Right lung (tissue), 10 donors: ENCODE measurements at places on chromosomes 12 and 14. TPM values are rescaled to one million over a fixed set of nuclear protein-coding genes. Genes with fewer than 3 reads are reported as not detected.
A peak's percentile ranks its signal among the peaks of the same experiment; 100 is the strongest.

DNA sequence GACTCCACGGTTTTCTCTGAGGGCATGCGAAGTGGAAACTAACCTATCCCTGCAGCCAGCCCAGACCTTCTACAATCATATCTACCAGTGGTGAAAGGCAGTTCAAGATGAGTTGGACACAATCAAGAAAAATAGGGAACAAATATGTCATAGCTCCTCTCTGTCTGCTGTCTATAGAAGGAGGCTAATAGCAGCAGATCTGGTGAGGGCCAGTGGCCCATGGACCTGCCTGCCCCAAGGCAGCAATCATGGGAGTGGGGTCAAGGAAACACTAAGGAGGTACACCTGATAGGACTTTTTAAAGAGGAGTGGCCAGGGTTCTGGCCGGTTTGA is 149.5 kb downstream of the PRKCH start:
- no peak for DNase-seq

DNA sequence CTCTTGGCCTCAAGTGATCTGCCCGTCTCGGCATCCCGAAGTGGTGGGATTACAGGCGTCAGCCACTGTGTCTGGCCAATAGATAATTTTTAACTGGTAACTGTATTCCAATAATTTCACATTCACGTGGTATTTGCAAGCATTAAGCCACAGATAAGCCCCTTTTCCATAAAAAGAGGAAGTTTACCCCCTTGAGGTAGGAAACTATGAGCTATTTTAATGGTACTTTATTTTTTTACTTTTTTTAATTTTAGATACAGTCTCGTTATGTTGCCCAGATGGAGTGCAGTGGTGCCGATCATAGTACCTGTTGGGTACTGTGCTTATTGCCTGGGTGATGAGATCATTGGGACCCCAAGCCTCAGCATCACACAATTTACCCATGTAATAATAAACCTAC is 42.9 kb upstream of the AP4S1 start:
- DNase-seq, result no peak

- DNase-seq, result no peak
These were observed 36.4 kb upstream of the FICD start for GRCh38 chr12:108478611-108479206.

DNA sequence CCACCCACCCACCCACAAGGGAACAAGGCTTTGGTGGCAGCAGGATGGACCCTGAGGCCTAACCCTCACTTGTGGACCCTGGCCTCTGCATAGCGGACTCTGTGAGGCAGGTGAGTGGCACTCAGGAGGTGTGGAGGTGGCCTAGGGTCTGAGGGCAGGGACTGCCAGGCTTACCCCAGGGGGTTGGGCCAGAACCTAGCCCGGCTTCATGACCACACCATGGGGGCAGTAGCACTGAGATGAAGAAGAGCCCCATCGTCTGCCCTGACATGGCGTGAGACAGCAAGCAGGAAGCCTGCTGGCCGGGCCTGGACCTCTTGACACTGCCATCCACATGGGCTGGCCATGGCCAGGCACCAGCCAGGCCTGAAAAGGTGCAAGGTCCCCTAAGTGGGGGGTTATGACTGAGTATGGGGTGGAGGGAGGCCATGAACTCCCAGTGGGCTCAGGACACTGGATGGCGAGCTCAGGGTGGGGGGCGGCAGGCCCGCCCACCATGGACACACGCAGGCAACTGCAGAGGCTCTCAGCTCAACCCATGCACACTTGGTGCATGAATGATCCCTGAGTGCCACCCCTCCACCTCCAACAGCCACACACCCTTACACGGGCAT is 29.3 kb downstream of the JAG2 start:
- no peak for DNase-seq

DNA sequence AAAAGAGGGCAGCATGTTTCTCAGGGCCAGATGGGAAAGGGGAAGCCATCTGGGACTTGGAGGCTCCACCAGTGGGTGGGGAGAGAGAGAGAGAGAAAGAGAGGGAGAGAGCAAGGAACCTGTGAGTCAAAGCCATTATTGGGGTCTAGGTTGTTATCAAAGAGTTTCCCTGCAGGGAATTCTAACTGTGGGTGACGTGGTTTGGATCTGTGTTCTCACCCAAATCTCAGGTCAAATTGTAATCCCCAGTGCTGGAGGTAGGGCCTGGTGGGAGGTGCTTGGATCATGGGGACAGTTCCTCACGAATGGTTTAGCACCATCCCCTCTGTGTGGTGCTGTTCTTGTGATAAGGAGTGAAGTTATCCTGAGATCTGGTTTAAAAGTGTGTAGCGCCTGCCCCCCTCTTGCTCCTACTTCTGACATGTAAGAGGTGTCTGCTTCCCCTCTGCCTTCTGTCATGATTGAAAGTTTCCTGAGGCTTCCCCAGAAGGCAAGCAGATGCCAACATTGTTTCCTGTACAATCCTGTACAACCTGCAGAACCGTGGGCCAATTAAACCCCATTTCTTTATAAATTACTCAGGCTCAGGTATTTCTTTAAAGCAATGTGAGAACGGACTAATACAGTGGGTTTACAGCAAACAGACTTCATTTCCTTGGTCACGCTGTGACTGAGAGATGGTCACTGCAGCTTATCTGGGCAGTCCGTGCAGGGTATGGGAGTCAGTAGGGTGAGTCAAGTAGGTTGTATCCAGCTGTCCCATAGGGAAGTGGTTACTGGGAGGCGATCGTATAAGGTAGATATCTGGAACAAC is 52.4 kb downstream of the CCDC91 start:
- DNase-seq, result no peak

- DNase-seq, result peak; percentile 31
These were observed 10.2 kb upstream of the GOLGA5 start for GRCh38 chr14:92783813-92784431.

GRCh38 chr12:63917864-63918799 is 73.6 kb downstream of the SRGAP1 start:
- DNase-seq, result peak; percentile 69

DNA sequence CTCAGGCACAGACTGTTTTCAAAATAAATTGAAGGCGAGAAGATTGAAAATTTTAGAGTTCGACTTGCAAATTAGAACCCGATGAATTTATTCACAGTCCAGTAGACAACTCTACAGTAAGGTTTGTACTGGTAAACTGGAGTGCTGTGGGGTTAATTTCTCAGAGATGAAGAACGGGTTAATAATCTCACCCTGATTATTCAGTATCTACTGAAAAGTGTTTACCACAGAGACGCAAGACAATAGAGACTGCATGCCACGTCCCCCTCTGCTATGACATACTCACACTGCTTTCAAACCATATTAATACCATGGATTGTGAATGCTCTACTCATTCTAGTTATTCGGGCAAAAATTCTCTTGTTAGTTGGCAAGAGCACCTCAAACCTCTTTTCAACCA is 36.1 kb downstream of the CFL2 start:
- DNase-seq, result no peak

DNA sequence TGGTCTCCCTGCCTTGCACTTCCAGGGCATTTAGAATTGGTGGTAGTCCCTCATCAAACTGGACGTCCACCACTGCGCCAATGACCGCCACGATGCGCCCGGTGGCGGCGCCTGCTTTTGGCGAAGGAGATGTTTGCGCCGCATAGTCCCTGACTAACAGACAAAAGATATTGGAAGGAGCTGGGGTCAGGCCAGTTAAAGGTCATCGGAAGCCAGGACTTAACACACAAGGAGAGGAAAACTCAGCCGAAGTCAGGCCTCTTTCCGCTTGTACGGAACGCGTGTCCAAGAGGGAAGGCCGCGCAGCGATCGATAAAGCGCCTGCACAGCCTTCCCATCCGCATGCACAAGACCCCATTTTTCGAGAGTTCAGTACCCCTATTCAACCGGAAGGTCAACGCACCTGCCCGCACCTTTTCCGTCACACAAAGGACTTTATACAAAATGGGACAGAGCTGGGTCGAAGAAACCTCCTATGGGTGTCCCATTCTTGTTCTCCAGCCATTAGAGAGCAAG is 525 bp downstream of the ATP5F1B start:
- DNase-seq, result peak; percentile 7

DNA sequence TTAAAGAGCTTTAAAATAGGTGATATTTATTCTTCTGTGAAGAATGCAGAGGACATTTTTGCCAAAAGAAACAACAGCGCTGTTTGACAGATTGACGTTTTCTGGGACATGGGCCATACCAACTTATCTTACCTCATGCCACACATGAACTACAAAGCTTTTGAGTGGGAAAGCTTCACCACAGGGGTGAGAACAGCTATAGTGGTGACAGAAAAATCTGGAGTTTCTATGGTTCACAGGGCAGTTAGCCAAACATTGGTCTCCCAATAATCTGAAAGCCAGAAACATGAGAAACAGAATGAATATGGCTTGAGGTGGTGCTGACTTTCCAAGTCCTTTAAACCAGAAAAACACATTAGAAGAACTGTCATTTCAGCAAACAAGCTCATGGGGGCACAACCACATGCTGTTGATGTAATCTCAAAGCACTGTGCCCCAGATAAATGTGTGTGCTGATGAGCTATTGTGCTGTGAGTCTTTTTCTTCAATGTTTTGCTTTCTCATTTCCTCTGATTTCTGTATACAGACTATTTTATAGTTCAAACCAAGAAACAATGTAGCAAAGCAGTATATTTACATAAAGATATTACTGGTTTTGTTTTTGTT is 905.4 kb downstream of the SLC16A7 start:
- no peak for DNase-seq

DNA sequence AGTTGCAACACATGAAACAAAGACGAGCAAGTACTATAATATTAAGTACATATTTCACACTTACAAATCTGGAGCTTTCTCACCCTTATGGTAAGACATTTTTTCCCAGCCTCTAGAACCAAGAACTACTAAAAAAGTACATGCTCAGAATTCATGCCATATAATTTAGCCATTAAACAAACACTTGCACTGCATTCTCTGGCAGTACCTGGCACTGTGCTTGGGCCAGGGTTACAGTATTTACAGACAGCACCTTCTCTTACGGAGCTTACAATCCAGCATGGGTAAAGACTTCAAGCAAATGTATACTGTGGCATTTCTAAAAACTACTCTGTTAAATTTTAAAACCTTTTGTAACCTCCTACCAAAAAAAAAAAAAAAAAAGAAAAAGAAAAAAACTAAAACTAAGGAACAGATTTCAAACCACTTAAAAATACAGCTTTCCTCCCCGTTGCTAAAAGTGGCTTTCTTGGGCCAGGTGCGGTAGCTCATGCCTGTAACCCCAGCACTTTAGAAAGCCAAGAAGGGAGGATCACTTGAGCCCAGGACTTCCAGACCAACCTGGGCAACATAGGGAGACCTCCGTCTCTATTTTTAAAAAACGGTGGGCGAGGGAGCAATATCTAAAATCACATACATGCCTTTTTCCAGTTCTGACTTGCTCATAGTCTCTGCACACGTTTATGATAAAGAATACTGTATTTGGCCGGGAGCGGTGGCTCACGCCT is 956 bp downstream of the GNPTAB start:
- DNase-seq, result peak; percentile 12

DNA sequence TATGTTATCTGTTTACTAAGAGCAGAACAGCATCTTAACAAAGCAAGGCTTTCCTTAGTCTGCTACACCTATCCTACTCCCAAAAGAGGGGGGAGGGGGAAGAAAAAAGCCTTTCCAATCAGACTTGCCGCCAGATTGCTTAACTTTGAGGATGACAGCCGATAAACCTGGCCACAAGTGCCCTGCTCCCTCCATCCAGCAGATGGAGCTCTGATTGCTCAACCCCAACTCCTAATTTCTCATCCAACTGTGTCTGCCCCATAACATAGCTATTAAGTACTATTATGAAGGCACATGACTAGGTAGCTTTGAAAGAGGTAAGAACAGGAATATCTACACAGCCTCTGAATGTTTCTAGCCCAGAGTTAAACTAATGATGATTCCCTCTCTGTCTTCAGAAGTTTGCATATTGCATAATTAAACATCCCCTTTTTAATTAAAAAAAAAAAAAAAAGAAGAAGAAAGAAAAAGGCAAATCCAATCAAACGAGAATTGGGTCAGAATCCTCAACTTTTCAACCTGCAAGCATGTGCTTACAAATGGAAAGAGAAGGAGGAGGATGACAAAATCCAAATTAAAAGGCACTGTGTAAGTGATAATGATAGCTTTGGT is 247.4 kb downstream of the GALC start:
- DNase-seq, result peak; percentile 12

- DNase-seq, result no peak
These were observed 2.3 kb upstream of the NEMP1 start for GRCh38 chr12:57080855-57081254.

- DNase-seq, result no peak
These were observed 39.6 kb downstream of the CDKL1 start for GRCh38 chr14:50357124-50357523.

GRCh38 chr12:102067574-102068258 is 5.9 kb upstream of the WASHC3 start:
- DNase-seq, result no peak

DNA sequence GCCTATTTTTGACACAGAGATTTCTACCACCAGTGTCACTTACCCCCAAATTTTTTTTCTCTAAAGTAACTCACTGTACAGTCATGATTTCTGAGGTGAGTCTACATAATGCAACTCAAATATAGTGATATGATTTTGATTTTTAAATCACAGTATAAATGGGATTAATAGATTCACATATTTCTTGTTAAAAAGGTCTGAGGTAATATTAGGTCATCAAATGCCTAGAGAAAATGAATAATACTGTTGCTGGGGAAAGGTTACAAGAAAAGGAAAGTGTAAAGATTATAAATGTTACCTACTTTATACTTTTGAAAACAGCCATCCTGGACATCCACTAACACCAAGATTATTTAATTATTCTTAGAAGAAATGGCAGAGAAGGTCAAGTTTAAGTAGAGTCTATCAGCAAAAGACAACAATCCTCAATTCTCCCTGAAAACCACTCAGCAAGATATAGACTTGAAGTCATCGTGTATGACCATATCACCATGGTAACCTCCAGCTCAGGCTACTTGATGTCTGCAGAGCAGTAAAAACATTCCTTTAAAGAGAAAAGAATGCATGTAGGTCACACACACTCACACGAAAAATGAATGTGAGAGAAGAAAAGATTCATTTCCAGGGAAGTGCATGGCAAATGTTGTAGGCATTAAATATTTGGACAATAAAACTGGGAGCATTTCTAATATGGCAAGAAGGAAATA is 58.7 kb downstream of the CCDC59 start:
- DNase-seq, result no peak

DNA sequence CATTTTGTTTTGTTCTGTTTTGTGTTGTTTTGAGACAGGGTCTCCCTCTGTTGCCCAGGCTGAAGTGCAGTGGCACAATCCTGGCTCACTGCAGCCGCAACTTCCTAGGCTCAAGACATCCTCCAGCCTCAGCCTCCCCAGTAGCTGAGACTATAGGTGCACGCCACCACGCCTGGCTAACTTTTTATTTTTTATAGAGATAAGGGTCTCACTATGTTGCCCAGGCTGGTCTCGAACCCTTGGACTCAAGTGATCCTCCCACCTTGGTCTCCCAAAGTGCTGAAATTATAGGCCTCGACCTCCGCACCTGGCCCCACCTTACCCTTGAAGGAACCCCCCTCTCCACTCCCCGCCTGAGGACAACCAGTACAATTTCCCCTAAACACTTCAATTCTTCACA is 7.5 kb upstream of the IFT81 start:
- DNase-seq, result no peak

SLIRP gene
- polyA plus RNA-seq, result 78.6 TPM

ART4 gene
- 0.89 TPM for polyA plus RNA-seq

CARMIL3 gene
- polyA plus RNA-seq, result 0.72 TPM

KLRC2 gene
- 0.60 TPM for polyA plus RNA-seq

AKAP3 gene
- polyA plus RNA-seq, result 2.5 TPM

MGP gene
- polyA plus RNA-seq, result 112 TPM

AKAP6 gene
- 3.3 TPM for polyA plus RNA-seq

EFS gene
- polyA plus RNA-seq, result 44.7 TPM

BDKRB2 gene
- 0.76 TPM for polyA plus RNA-seq

PLEKHG7 gene
- 0.26 TPM for polyA plus RNA-seq

IFNG-AS1 gene
- 0.31 TPM for polyA plus RNA-seq

STON2 gene
- 9.9 TPM for polyA plus RNA-seq
